ENCODE measurements at places on chromosomes 5 and 9. TPM values are rescaled to one million over a fixed set of nuclear protein-coding genes. Genes with fewer than 3 reads are reported as not detected.

Gene NRARP
- total RNA-seq: 1.6 TPM

Gene NDUFS6
- 35.2 TPM for total RNA-seq

Gene UGT3A1
- not detected for total RNA-seq

Gene MCIDAS
- 0.21 TPM for total RNA-seq

Gene IRF1
- total RNA-seq: 223 TPM

Gene IL3
- 0.47 TPM for total RNA-seq

Gene LCN15
- total RNA-seq: not detected

Gene C9orf43
- 0.41 TPM for total RNA-seq

DNA sequence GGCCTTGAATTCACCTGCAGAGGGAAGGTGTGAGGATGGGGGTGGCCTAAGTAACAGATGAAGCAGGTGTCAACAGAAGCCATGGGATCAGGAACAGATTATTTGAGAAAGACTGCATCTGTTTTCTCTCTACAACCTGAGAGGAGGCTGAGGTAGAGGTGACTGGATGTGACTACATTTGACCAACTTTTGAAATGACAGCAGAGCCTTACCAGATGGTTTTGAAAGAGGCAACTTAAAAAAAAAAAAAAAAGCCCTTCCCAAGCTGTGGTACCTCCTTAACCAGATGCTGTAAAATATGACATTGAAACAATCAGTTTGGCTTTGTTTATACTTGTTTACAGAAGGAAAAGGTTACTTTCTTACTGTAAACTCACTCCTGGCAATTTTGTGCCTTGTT, 108.6 kb downstream of the TRIO start:
- DNase-seq: no peak

GRCh38 chr9:72333709-72334108, 31.3 kb downstream of the ZFAND5 start:
- DNase-seq: no peak

GRCh38 chr9:6702707-6703106, 55.1 kb upstream of the KDM4C start:
- DNase-seq: no peak

- DNase-seq: no peak
Measured at GRCh38 chr9:135394699-135395645, 84.6 kb upstream of the PPP1R26 start.

- DNase-seq: no peak
Measured at GRCh38 chr9:112048924-112049691, 126.0 kb downstream of the SUSD1 start.

DNA sequence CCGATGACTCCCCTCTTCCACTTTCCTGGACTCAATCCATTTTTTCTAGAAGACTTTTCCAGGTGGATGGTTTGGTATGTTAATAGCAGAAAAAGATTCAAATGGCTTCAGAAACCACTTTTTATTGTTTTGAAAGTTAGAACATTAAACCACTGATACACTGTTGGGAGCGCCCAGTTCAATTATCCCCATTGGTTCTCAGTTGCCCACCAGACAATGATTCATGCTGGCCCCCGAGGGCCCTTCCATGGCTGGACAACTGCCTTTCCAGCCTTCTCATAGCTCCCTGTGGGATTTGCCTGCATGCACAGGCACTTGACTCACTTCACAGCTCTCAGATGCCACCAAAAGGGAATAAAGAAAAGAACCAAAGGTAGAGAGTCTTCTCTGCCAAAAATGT, 21.3 kb upstream of the ANKRD34B start:
- DNase-seq: no peak

GRCh38 chr9:75071530-75072122, 16.3 kb downstream of the NMRK1 start:
- peak; percentile 66 for DNase-seq

DNA sequence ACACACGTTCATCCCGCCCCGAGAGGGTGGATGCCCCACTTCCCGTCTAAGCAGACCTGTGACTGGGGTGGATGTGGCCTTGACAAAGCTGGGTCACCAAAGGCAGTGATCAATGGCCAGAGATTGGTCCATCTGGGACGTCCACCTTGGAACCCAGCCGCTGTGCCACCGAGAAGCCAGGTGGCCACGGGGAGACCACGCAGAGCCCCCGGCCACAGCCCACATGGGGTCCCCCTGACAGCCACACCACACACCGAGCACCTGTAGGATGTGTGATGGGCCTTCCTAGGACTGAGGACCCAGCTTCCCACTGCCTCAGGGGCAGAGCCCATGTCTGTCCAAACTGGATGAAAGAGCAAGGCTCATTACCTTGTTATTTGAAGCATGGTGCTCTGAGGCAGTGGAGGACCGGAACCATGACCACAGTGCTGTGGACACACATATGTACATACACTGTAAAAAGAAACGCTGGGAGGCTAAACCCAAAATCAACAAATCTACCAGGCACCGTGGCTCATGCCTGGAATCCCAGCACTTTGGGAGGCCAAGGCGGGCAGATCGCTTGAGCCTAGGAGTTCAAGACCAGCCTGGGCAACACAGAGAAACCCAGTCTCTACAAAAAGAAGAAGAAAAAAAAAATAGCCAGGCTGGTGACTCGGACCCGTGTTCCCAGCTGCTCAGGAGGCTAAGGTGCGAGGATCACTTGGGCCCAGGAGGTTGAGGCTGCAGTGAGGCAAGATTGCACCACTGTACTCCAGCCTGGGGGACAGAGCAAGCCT, 50.1 kb downstream of the MRPL36 start:
- no peak for DNase-seq

DNA sequence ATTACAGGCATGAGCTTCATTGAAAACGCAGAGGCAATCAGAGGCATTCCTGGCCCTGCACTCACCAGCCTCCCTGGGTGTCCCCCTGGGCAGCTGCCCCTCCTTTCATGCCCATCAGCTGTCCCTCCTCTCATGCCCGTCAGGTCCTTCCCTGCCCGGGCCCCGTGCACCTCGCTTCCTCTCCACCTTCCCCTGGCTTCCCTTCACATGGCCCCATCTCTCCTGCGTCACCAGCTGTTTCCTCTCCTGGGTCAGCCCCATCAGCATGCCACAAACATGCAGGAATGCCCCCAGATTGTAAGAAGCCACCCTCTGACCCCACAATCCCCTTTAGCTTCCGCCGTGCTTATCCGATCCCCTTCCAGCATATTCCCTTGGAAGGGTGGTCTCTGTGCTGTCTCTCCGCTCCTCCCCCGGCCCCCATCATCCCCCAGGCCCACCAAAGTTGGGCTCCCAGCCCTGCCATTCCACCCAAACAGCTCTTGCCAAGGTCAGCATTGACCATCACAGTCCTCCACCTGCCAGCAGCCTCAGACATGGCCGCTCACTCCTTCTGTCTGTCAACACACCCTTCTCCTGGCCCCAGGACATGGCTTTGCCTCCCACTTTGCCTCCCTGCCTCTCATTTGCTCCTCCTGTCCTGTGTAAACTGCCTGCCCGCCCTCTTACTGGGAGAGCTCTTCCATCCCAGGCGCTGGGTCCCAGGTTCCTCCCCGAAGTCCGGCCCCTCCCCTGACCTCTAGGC, 98.6 kb upstream of the IER5L start:
- peak; percentile 19 for DNase-seq

DNA sequence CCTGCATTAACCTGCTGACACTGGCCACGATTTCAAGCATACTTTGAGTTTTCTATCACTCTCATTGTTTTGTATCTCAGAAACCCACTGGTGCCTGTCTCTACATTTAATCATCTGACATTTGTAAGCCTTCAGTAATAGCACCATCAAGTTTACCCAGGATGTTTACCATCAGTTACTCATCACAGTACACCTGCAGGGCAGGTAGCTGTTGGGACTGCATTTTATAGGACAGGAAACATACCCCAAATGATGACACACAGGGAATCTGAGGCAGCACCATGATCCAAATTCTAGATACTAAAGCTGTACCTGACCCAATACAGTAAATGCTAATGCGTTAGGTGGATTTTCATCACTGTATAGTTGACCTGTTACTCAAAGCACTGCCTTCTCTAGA, 114.2 kb downstream of the FEM1C start:
- no peak for DNase-seq

DNA sequence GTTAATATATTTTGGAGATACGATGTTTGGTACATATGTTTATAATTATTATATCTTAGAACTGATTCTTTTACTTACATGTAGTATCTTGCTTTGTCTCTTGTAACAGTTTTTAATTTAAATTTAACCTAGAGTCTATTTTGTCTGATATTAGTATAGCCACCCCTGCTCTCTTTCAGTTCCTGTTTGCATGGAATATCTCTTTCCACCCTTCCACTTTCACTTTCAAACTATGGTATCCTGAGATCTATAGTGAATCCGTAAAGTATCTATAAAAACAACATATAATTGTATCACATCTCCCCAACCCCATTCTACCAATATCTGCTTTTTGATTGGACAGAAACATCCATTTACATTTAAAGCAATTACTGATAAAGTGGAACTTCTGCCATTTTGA, 7.2 kb downstream of the IRGM start:
- no peak for DNase-seq

- DNase-seq: no peak
Measured at GRCh38 chr9:137313956-137314560, 12.0 kb upstream of the NRARP start.
